Mesenteric fat pad (tissue), 1 donor: ENCODE measurements at places on chromosomes 2 and 18.

DNA sequence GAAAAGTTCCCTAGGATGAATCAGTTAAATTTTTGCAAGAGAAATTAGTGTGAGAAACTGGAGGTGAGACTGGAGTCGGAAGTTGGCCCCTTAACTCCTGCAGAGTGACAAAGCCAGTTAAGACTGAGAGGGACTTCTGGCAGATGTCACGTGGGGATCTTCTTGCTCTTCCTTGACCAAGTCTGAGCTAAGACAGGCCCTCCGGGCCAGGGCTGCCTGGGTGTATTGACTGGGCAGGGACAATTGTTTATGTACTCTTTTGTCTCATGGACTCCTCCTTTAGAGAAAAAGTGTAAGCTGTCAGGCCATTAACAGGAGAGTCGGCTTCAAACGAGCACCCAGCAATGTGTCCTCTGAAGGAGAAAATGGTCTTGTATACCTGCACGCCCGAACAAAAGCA lies 48.6 kb upstream of the RALBP1 start:
- DNase-seq: no peak

- DNase-seq: no peak
Measured at GRCh38 chr18:36580874-36581750, 247.7 kb downstream of the TPGS2 start.

DNA sequence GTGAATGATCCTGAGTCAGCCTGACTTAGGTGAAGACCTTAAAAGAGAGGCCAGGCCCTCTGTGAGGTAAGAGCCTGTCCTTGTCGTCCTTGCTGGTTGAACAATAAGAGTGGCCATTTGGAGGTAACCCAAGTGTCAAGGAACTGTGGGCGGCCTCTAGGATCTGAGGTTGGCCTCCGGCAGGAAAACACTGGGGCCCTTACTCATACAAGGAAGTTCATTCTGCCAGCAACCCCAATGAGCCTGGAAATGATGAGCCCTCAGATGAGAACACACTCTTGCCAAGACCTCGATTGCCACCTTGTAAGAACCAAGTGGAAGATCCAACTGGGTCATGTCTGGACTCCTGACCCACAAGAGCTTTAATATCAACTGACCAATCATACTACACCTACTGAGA lies 95.5 kb upstream of the LRATD1 start:
- DNase-seq: no peak

DNA sequence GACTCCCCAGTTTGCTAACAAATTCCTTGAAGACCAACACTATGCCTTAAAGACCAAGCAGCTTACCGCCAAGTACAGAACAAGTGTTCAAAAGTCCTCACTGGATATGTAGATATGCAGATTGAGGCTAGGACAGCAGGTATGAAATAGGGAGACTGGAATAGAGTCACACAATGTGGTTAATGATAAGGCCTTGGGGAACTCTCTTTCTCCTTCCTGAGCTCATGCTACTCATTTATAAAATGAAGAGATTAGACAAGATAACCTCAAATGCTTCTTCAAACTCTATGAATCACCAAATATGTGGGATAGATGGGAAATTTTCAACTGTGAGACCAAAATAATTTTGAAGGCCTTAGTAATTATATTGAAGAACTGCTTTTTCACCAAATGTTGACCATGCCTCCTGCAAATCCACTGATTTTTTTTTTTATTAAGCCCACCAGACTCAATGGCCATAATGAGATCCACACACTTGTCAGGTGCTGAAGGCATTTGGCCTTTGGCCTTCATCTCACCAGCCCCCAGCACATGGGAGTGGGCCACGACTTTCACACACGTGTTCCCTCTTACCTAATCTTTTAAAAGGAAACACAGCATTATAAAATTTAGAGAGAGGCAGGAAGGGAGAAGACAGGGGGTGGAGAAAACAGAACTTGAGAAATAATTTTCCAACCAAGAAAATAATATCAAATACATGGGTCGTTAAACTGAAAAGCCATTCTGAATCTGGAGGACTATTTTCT lies 181.5 kb downstream of the EN1 start:
- no peak for DNase-seq

DNA sequence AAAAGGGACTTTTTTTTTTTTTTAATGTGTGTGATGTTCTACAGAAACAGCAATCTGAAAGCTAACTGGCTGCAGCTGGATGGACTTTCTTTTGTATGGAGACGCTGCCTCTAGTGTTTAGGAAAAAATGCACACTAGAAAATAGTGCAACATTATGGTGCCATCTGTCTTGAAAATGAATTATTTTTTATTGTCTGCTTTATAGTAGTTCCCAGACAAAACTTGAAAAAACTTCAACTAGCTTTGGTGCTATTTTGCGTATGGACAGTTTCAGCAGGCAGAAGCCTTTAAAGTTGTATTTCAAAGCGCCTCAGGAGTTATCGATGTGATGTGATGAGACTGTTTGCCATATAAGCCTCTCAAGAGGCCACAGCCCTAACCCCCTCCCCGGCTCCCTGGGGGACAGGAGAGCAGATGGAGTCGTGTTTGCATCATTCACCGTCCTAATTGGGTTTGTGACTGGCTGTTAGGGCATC lies 86.9 kb downstream of the LTBP1 start:
- DNase-seq: no peak

- DNase-seq: peak; percentile 88
Measured at GRCh38 chr2:15943378-15944280, 3.3 kb downstream of the MYCN start.

GRCh38 chr18:41464278-41464677 lies 490.8 kb upstream of the PIK3C3 start:
- DNase-seq: no peak

DNA sequence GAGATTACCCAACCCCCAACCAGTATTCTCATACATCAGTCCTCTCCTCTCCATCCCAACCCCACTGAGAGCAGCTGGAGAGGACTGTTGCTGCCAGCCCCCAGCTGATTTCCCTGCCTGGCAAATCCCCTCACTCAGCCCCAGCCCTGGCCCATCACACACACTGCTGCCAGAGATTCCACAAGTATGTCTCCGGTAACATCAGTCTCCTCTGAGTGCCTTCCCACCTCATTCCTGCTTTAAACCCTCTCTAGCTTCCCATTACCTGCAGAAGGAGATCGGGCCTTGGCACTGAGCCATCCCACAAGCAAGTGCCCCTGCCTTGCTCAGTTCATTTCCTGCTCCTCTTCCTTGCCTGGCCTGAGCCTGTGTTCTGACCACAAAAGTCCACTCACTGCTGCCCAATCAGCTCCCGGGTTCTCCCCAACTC lies 50.6 kb upstream of the ZFP36L2 start:
- DNase-seq: no peak
